Astrocyte (in vitro differentiated cells and primary cell): ENCODE measurements at places on chromosomes 12 and 14. TPM values are rescaled to one million over a fixed set of nuclear protein-coding genes. Genes with fewer than 3 reads are reported as not detected.

GRCh38 chr12:122944605-122945592 is 21.4 kb downstream of the ABCB9 start:
- DNase-seq = peak; percentile 35

KRT77 gene
- not detected in 2 replicates for total RNA-seq

GRCh38 chr14:22381408-22381760 is 207.6 kb downstream of the DAD1 start:
- no peak for DNase-seq

- DNase-seq = no peak
Observed at GRCh38 chr12:66683073-66683472, 4.2 kb upstream of the GRIP1 start.

SMCO2 gene
- 0.32 and 0.46 TPM in 2 replicates for total RNA-seq

- DNase-seq = peak; percentile 81
Observed at GRCh38 chr12:124588751-124589267, 21.4 kb upstream of the NCOR2 start.

GRCh38 chr14:67934087-67934486 is 114.5 kb downstream of the RAD51B start:
- peak; percentile 78 for DNase-seq

- peak; percentile 31 for DNase-seq
Observed at GRCh38 chr12:103877934-103878510, 37.0 kb upstream of the NT5DC3 start.

- DNase-seq = no peak
Observed at GRCh38 chr12:89468017-89468416, 56.6 kb downstream of the GALNT4 start.

- DNase-seq = peak; percentile 74
Observed at GRCh38 chr14:69921052-69921451, 41.8 kb downstream of the SMOC1 start.

RILPL2 gene
- 1.4 TPM in 2 replicates for total RNA-seq

DNA sequence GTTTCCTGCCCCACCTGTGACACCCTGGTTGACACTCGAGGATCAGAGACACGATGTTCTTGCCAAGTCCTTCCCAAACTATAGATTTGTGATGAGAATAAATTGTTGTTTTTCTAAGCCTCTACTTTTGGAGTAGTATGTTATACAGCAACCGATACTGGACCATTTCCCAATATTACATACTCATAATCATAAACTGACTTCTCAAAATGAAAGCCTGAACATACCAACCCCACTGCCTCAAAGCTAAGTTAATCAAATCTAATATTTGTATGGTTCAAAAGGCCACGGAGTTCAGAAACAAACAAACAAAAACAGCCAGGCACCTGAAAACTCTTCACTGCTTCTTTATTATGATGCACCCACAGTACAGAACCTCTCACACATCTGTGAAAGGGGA is 52.3 kb upstream of the GPHB5 start:
- no peak for DNase-seq

LMO3 gene
- total RNA-seq = 0.98 and 0.99 TPM in 2 replicates

SERPINA10 gene
- not detected in 2 replicates for total RNA-seq

GRCh38 chr14:96184737-96185136 is 19.9 kb upstream of the BDKRB2 start:
- DNase-seq = peak; percentile 12

AGAP2 gene
- 0.14 and 0.17 TPM in 2 replicates for total RNA-seq

DNA sequence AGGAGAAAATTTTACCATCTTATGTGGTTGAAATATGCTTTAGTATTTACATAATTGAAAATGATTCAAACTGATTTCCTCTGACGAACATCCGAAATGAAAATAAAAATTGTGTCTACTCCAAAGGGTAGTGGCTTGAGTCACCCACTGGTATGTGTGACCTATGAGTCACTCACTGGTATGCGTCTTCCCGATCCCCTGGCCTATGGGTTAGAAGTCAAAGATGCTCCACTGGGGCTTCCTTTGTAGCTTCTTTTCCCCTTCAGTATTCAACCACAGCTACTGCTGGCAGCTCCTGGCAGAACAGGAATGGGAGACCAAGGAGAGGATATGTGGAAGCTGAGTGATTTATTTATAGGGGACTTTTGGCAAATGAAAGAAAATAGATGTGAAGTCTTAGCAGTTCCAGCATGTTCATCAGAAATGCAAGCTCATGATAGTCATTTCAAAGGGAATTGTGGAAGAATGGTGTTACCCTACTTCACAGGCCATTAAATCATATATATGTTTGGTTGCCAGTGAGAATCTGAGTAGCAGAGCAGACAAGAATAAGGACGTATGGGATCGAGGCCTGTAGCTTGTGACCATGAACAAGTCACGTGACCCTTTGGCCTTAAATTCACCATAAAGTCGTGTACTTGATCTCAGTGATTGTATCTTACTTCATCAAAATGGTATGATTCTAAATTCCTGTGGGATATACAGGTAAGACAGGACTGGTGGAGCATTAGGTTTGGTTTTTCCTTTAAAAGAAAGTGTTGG is 108.3 kb downstream of the CRADD start:
- peak; percentile 94 for DNase-seq

GRCh38 chr12:110304061-110304551 is 23.1 kb downstream of the ATP2A2 start:
- peak; percentile 55 for DNase-seq

DNA sequence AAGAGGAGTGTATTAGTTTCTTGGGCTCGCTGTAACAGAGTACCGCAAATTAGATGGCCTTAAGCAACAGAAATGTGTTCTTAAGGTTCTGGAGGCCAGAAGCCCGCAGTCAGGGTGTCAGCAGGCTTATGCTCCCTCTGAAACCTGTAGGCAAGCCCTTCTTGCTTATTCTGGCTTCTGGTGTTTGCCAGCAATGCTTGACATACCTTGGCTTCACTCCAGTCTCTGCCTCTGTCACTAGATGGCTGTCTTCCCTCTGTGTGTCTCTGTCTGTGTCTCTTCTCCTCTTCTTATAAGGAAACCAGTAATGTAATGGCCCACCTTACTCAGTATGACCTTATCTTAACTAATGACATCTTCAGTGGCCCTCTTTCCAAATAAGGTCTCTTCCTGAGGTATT is 85.1 kb downstream of the DERA start:
- DNase-seq = peak; percentile 55

- no peak for DNase-seq
Observed at GRCh38 chr12:117494833-117495655, 133.6 kb upstream of the NOS1 start.

DNA sequence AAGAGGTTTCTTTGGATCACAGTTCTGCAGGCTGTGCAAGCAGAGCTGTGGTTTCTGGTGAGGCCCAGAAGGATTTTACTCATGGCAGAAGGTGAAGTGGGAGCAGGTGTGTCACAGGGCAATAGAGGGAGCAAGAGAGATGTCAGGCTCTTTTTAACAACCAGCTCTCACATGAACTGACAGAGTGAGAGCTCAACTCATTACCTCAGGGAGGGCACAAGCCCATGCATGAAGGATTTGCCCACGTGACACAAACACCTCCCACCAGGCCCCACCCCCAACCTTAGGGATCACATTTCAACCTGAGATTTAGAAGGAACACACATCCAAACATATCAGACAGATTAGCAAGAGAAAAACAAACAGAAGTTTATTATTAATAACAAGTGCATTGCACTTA is 470.4 kb downstream of the GALC start:
- no peak for DNase-seq

GRCh38 chr12:7155471-7156034 is 25.4 kb downstream of the CLSTN3 start:
- DNase-seq = no peak

GRCh38 chr12:49251357-49251756 is 13.5 kb upstream of the TUBA1C start:
- DNase-seq = no peak

DNA sequence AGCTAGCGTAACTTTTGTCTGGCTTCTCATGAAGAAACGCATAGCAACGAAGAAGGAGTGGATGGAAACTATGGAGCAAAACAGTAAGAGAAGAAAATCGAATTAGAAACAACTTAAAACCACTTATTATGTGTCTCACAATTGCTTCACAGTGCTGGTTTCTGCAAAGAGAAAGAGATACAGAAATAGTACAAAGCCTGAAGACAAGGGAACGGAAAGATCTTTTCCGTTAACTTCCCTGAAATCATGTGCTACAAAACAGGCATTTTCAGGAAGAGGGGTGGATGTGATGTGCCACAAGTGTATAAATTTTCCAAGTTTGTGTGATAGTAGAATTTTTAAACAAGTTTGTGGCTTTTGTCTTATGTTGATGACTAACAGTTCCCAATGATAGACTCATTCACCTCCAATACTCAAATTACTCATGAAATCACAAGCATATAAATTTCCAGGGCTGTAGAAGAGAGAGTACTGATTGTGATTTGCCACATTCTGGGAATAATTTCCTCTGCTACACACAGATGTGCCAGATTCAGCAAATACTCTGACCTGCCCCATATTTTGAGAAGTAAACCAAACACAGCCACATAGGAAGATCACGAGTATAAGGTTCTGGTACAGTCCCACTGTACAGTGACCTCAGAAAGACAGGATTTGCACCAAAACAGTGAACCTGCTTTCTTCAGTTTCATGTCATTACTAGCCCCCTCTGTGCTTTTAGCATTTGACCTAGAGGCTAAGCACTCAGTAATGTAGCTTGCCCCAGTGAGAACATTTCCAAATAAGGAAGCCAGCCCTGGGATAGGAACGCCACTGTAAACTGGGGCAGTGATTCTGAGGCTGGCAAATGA is 41.4 kb upstream of the PPFIA2 start:
- peak; percentile 77 for DNase-seq

GRCh38 chr14:91899213-91899612 is 31.9 kb upstream of the TC2N start:
- DNase-seq = no peak

DNA sequence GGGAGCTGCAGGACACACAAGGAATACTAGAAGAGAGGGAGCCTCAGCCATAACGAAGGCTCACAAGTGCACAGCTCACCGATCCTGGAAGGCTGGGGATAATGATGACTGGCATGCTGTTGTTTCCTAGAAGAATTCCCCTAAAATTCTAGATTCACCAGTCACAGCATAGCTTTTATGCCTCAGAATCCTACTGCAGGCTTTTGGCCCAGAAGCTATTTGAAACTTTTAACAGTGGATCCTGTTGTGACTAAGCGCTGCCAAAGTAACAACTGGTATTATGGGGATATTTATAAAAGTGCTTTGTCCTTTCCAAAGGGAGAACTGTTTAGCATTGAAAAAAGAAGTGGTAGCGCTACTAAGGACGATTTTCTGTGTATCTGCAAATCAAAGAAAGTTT is 214.1 kb upstream of the PELI2 start:
- DNase-seq = no peak

DNA sequence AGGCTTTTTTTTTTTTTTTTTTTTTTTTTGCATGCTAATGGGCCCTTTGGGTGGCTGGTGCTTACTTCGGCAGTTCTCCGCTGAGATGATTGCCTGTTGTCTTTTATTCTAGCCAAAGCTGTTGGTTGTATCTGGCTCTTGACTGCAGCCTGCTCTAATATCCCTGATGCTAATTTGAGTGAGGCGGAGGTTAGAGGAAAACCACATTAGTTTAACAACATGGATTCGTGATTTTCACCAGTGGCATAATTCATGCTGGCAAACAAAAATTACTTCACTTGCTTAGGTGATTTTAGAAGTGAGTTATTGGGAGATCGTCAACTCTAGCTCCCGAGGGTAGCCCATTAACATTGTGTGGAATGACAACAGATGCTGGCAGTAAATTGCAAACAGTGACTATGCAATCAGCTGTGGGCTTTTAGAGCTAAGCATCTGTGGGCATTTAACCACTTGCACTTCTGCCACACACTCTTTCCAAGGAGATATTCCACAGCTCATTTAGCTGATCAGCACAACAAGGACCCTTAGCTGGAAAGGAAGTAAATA is 97.6 kb upstream of the ZDHHC17 start:
- DNase-seq = no peak

GRCh38 chr12:22409377-22410164 is 75.1 kb upstream of the ST8SIA1 start:
- no peak for DNase-seq

DNA sequence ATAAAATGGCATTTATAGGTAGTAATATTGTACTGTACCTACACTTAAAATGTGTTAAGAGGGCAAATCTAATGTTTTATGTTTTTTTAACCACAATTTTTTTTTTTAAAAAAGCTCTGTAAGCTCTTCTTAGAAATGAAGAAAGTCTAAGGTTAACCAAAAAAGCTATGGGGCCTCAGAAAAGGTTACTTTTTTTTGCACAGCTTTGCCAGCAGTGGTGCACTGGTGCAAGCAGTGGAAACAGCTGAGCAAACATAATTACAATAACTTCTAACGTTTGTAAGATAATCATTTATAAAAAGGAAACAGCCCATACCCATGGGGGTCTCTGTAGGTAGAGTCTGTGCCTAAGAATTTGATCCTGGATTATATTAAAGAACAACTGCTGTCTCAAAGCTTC is 85.1 kb upstream of the NID2 start:
- no peak for DNase-seq

DNA sequence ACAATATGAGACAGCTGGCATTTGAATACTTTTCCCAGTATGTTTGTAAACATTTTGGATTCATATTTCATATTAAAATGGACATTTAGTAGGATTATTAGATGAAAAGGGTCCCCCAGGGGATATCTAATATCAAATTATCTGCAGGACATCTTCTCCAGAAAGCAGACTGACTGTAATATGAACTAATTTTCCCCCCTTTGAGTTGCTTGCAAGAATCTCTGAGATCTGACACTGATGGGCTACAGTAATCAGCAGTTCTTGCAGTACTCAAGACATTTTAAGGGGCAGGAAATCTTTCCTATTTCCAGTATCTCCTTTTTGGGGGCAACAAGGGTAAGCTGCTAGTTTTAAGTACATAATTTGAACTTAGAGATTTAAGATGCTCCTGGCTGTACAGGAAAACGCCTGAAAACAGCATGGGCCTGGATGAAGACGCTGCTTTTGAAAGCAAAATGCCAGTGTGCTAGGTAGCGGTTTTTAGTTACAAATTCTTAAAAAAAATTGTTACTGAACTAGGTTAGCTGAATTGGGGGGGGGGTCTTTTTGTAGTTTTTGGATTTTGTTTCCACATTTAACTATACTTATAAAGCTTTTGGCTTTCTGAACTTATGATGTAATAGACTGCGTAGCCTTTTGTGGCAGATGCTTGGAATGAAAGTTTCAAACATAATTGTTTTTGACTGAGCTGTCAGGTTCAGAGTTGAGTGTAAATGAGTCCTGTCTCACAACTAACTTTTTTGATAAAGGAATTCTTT is 2.2 kb downstream of the FRMD6 start:
- no peak for DNase-seq

GRCh38 chr12:52708010-52708409 is 4.7 kb upstream of the KRT77 start:
- DNase-seq = no peak

DNA sequence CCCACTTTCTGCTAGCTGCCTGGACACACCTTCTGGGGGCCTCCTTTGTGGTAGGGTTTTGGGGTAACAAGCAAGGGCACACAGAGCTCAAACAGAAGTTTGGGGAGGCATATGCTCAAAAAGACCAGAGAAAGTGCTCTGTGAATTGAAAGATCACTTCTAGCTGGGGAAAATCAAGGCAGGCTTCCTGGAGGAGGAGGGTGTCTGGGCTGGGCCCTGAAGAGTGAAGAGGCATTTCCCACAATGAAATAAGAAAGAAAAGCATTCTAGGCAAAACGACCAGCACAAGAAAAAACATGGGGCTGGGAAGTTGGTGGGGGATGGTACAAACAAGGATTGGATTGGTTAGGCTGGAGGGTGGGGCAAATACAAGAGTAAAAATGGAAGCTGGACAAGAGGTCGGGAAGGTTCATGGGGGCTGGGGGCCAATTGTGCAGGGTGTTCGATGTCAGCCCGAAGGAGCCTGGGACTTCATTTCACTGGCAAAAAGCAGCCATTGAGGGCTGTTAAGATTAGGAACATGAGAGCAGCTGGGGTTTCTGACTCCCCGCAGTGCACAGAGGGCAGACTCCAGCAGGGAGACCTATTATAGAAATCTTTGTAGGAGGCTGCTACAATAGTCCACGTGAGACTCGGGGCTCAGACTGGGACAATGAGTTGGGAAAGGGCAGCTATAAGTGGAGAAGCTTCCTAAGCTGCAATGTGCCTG is 51.5 kb upstream of the CMKLR1 start:
- DNase-seq = no peak
